Activated CD8-positive, alpha-beta memory T cell treated with anti-CD3 and anti-CD28 coated beads for 4 hours (primary cell): ENCODE measurements at places on chromosomes 16 and 17.

DNA sequence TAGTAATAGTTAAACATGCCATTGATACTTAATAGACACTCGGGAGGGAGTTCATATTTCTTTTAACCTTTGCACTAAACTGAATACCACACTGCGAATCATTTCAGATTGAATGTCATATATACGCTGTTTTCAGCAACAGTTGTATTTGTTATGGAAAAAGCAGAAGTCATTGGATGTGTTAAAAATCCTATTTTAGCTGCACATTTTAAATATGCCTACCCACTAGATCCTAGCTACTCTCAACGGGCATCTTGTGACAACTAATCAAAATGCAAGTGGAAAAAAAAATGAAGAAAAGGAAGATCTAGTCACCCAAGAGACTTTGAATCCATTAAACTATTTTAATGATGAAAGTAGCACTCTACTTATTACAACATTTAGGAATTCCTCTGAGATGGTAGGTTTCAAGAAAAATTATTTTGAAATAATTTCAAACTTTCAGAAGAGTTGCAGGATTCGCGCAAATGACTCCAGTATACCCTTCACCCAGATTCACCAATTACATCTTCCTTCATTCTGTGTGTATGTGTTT is 51.4 kb upstream of the MNT start:
- no peak for DNase-seq

DNA sequence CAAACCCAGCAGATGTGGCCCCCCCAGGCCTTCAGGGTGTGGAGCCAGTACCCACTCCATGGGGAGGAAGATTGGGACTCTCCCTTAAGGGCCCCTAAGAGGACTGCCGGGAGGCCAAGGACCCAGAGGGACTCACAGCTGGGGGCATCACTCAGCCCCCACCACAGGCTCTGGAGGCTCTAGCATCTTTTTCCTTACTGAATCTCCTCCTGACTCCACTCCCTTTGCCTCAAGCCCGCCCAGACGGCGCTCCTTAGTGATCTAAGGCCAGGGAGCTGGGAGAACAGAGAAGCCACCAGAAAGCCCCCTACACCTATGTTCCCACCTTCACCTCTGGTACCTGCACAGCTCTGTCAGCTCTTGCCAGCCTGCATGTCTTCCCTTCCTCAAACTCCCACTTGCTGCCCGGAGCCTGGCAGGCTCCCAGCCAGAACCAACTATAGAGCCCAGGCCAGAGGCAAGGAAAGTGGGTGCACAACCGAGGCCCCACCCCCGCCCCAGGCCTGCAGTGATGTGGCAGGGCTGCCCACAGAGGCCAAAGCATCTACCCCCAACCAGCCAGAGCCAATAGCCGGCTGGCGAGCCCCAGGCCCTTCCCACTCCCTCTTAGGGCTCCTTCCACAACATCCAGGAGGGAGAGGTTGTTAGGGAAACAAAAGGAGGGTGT is 22.3 kb upstream of the MPO start:
- no peak for DNase-seq

DNA sequence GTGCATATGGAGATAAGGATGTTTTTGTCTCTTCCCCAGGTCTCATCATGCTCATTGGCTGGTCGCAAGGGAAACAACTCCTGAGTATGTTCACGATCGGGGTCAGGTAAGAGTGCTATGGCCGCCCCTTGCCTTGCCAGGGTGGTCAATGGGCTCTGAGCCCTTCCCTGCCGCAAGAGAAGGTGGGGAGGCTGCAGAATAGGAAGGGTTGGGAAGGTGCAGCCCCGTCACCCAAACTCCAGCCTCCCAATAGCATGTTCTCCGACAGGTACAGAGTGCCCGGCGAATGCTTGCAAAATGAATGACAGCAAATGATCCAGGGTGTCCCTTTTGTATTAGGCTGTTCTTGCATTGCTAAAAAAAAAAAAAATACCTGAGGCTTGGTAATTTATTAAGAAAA is 57.4 kb downstream of the ATP2C2 start:
- no peak for DNase-seq

GRCh38 chr17:3817851-3818605 is 17.0 kb upstream of the ITGAE start:
- no peak for DNase-seq

- no peak for DNase-seq
These were observed 9.6 kb downstream of the CLUAP1 start for GRCh38 chr16:3510416-3510815.

GRCh38 chr16:10556236-10556635 is 24.2 kb downstream of the EMP2 start:
- DNase-seq, result no peak

DNA sequence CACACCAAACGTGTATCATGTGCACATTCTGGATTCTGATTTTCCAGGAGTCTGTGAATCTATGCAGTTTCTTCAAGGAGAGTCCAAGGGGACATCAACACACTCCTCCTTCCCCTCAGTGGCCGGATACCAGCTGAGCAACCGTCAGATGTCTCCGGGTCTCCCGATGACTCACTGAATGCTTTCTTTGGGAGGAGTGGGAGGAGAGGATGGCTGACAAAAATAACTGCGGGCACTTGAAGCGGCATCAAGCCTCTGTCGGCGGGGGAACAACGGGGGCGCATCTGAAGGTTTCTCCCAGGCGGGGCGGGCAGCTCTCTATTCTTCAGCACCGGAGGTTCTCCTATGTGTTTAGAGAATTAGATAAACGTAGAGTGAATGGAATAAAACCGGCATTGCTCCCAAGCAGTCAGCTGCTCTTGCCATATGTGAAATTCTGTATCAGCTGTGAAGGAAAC is 24.6 kb upstream of the LRRC75A start:
- no peak for DNase-seq
